ENCODE measurements at places on chromosomes 12 and 14.

- DNase-seq = no peak
Measured at GRCh38 chr14:68971411-68972035, 7.6 kb downstream of the ACTN1 start.

GRCh38 chr12:31326736-31327659 lies 1.0 kb upstream of the SINHCAF start:
- DNase-seq = no peak

DNA sequence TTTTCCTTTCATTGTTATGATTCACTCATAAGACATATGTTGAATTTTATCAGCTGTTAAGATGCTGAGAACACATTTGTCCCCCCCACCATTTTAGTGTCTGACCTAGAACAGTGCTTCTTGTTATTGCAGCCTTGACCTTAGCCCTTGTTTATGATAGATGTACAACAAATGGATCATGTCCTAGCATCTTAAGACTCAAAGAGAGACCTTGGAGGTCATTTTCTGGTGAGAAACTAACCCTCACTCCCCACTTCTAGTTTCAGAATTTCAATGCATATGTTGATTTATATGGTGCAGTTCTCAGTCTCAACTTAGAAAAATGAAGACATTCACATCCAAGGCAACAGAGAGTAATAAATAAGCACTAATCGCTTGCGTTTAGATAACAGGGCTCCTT lies 391.2 kb downstream of the AEBP2 start:
- no peak for DNase-seq

DNA sequence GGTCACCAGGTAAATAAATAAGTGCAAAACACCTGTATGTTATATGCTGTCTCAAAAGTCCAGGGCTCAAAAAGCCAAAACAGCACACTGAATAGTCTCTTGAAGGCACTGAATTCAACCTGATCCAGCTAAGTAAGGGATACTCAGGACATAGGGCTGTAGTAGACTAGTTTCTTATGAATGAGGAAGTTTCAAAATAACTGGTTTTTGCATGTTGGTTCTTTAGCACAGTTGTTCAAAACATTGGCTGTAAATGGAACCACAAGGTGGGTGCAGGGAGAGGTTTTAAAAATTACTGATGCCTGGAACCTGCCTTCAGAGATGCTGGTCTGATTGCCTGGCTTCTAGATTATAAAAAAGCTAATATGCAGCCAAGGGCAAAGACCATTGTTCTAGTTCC lies 34.1 kb downstream of the NDUFA12 start:
- no peak for DNase-seq

- DNase-seq = no peak
Measured at GRCh38 chr12:111312016-111312415, 56.9 kb downstream of the PHETA1 start.

DNA sequence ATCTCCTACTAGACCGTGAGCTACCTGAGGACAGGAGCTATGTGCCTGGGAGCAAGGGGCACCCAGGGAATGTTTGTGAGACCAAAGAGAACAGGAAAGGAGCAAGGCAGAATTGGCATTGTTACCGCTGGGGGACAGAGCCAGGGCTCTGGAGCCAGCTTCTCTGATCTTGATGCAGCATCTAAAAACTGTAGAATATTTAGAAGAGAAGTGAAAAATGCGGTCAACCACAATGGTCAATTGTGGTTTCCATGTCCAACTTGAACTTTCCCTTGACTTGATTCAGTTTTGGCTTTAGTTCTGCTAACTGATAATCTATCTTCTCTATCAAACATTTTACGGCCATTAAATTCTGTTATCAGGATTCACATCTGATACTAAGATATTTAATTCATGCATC lies 201.2 kb downstream of the ANO4 start:
- no peak for DNase-seq

GRCh38 chr12:65834146-65834935 lies 10.1 kb downstream of the HMGA2 start:
- no peak for DNase-seq

DNA sequence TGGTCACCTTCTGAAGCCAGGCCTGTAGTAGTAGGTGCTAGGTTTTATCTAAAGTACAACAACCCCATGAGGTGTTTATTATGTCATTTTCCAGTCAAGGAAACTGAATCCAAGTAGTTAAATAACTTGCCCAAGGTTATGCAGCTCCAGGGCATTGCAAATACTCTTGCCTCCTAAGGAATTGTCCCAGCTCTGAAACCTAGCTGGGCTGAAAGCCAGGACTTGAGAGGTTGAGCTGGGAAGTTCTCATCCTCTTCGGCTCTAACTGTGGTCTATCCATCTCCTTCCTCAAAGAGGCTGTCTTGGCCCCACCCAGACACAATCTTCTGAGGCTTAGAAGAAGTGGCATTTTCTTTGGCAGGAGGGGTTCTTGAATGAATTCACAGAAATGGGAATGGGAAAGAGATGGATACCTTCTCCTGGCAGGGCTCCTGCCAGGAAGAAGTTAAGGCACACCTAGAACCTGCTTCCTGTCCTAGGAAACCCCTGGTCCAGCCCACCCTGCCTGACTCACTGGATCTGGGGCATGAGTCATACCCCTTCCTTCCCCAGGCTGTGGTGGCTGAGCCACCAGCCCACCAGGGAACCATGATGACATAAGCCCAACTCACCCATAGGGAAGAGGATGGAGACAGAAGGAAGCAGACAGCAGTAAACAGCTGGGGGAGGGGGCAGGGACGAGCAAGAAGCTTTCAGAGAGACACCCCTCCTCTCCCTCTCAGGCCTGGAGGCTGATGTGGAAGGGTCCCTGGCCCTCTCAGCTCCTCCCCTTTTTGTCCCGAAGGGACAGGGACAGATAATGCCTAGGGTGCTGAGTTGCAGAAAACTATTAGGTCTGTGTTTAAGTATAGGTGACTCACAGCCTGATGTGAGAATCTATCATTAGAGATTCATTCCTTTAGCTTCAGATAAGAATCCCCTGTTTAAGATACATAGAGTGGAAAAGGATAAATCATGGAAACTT lies 2.1 kb upstream of the PLEK2 start:
- peak; percentile 37 for DNase-seq

DNA sequence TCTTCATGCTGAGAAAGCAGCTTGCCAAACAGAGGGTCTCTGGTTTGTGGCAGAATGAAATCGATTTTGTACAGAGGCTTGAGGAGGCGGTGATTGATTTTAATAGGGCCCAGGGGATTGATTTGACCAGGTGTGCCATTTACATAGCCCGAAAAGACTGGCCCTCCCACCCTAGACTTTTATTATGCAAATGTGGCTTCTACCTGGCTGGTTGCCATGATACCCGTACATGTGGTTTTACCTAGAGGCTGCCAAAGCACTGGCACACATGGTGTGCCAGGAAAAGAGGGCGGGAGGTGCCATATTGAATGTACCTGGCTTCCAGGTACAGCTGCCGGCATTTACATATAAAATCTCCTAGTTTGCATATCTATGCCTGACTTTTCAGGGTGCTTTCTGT lies 18.0 kb upstream of the GUCY2C start:
- DNase-seq = no peak

DNA sequence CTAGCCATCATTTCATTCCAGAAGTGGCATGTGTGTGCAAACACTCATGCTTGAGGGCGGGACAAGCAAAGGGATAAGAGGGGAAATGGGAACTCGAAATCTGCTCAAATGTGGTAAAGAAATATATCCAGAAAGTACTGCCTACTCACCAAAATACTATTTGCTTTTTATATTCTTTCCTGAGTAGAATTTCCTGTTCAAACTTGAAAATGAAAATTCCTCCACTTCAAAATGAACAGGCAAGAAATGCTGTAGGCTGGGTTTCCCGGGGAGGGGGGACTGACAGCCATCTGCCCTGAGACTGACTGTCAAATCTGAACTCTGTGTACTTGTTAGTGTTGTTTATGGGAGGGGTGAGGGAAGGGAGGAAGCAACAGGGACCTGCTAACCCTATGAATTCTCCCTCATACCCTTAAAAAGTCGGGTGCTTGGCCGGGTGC lies 34.6 kb downstream of the NTF3 start:
- no peak for DNase-seq

DNA sequence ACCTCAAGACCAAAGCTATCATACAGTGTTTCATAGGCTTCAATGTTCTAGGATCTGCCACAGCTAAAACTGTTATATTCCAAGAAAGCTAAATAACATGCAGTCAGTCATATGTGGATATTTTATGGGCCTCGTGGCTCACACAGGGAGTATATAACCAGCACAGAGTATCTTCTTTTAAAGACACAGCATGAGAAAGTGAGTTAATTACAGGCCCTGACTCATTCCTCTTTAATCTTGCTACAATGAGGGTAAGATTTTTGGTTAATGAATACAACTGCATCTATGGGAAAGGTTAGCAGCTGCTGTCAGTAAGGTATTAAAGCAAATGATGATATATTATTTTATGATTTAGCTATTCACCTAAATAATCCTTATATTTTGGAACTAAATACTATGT lies 111.0 kb downstream of the TRAFD1 start:
- DNase-seq = no peak

DNA sequence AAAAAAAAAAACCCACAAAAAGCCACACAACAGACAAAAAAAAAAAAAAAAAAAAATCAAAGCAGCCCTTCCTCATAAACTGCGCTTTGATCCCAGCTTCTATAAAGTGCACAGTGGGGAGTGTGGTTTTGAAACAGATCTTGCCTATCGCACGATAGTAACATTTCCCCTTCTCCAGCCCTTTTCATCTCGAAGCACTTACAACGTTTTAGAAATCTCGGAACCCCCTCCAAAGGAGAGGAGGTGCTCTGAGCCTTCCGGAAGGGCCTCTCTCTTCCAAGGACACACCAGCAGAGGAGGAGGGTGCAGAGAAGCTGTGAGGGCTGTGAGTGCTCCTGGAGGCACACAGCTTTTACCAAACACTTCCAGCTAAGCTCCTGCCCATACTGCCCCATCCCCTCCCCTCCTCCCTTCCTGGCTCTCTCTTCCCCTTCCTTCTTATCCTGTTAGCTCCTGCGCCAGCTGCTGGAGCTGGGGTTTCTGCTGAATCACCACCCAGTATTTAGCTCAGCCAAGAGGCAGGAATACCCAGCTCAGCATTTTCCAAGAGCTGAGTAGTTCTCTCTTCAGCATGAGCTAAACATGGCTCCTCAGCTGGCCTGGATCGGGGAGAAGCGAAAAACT lies 28.4 kb downstream of the SLC7A8 start:
- DNase-seq = no peak

- DNase-seq = no peak
Measured at GRCh38 chr14:59634617-59635016, 58.0 kb upstream of the CCDC175 start.

- no peak for DNase-seq
Measured at GRCh38 chr12:122201381-122201780, 2.1 kb upstream of the B3GNT4 start.

- DNase-seq = peak; percentile 6
Measured at GRCh38 chr12:8156845-8157244, at the start of gene ZNF705A. Gene ZNF705A (plus strand): TSS chr12:8157015. CDS start chr12:8172626, 15,611 bp downstream.
